ENCODE measurements at places on chromosomes 16 and 17. TPM values are rescaled to one million over a fixed set of nuclear protein-coding genes. Genes with fewer than 3 reads are reported as not detected.

The PRSS27 gene
- total RNA-seq, result 0.23 TPM

The PSMD3 gene
- total RNA-seq, result 57.9 TPM

The CCL8 gene
- total RNA-seq, result 1.2 TPM

The ZNF385C gene
- under 0.01 TPM for total RNA-seq

The FBXO39 gene
- 0.82 TPM for total RNA-seq

The SLC35G6 gene
- not detected for total RNA-seq

The CMTM2 gene
- total RNA-seq, result not detected

The RAPGEFL1 gene
- 0.98 TPM for total RNA-seq

The C16orf74 gene
- total RNA-seq, result 6.0 TPM

The HID1 gene
- total RNA-seq, result 0.23 TPM

The OR2C1 gene
- 0.08 TPM for total RNA-seq

The CBX2 gene
- total RNA-seq, result 0.23 TPM

The TRIM47 gene
- 21.2 TPM for total RNA-seq

All from smooth muscle cell of the coronary artery (primary cell).